ENCODE measurements at places on chromosomes 11 and 22.

DNA sequence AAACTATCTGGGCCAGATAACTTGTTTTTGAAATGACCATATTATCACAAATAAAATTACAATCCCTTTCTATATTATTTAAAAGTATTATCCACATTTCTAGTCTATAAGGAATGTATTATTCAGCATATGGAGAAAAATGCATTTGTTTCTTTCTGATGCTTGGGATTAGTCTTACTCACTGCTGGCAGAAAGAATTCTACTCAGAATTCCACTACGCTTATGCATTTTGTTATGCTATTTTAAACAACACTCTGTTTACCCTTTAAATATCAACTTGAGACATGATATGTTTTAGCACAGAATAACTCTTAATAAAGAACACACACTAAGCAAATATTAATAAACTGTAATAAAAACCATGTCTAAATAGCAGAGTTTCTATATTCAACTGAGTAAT, 77.6 kb upstream of the ANO3 start:
- DNase-seq = no peak

DNA sequence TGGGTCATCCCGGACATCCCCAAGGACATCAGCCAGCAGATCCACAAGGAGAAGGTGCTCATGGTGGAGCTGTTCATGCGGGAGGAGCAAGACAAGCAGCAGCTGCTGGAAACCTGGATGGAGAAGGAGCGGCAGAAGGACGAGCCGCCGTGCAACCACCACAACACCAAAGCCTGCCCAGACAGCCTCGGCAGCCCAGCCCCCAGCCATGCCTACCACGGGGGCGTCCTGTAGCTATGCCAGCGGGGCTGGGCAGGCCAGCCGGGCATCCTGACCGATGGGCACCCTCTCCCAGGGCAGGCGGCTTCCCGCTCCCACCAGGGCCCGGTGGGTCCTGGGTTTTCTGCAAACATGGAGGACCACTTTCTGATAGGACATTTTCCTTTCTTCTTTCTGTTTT, 15.3 kb upstream of the FADD start:
- DNase-seq = no peak

DNA sequence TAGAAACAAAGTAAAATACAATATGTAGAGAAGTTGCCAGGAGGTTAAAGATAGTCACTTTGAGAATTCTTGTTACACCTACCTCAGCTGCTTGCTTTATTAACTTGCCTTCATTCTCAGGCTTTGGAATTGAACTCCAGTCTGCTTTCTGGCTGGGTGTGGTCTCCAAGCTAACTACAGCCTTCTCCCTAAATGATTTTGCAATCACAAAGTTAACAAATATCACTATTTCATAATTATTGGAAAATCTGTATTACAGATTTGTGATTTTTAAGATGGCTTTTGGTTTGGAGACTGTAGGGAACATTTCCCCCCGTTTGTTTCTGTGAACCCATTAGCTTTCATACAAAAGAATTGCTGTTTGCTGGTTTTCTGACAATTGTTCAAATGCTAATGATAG, 2.2 kb downstream of the PLAAT5 start:
- DNase-seq = no peak

- no peak for DNase-seq
Observed at GRCh38 chr11:5036669-5037068, 9.7 kb upstream of the OR52J3 start.

- no peak for DNase-seq
Observed at GRCh38 chr11:36123336-36124101, 165.7 kb downstream of the COMMD9 start.

- DNase-seq = no peak
Observed at GRCh38 chr11:62721994-62722393, 5.3 kb downstream of the HNRNPUL2 start.

- DNase-seq = no peak
Observed at GRCh38 chr11:93490996-93491618, 52.1 kb downstream of the SMCO4 start.

DNA sequence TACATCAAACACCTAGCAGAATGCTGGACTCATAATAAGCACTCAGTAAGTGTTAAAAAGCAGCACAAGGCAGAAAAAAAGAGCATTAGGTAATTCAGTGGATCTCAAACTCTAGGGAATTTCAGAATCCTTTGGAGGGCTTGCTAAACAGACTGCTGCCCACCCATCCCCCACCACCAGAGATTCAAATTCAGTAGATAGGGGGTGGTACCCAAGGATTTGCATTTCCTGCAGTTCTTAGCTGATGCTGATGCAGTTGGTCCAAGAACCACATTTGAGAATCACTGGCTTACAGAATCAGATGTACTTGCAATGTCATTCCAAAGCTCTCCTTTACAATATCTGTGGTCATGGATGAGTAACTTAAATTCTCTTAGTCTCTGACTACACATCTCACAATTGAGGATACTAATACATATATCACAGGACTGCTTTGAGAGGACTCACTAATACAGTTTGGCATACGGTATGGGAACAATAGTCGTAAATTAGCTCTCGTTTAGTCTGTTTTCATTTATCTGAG, 664.5 kb downstream of the KCNA4 start:
- no peak for DNase-seq

Measured in stimulated activated CD4-positive, alpha-beta T cell treated with anti-CD3 and anti-CD28 coated beads, Interleukin-4, amount 100 ng/mL, for 48 hours (primary cell).